Cerebellum (tissue), 4 donors: ENCODE measurements at places on chromosomes 2 and 18. TPM values are rescaled to one million over a fixed set of nuclear protein-coding genes. Genes with fewer than 3 reads are reported as not detected.

DNA sequence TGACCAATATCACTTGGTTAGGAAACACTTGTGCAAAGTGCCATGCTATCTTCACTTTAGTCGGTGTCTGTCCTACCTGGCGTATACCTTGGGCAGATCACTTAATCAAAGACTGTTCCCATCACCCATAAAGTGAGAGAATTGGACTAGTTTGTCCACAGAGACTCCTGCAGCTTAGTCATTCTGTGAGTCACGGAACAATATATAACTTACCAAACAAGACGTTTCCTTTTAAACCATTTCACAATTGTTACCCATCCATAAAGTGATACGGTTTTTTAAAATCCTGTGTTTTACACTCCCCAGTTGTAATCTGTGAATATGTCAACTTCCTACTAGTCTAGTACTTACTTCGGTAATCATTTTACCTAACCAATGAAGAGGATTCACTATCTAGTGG is 499.3 kb upstream of the SMIM21 start:
- DNase-seq: no peak

- no peak for DNase-seq
Measured at GRCh38 chr2:85922199-85922598, 33.4 kb upstream of the ST3GAL5 start.

DNA sequence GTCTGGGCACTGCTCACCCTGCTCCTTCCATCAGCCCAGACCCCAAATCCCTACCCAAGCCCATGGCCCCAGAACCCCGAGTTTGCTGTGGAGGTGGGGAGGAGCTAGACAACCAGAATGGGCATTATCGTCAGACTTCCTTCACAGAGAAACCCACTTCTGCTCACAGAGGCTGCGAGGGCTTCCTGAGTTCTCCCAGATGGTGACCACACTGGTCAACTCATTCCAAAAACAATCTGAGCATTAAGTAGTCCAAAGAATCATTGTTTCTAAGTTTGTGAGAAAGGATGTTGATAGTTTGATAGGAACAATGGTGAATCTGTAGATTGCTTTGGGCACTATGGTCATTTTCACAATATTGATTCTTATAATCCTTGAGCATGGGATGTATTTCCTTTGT is 60.2 kb downstream of the LRRC30 start:
- no peak for DNase-seq

DNA sequence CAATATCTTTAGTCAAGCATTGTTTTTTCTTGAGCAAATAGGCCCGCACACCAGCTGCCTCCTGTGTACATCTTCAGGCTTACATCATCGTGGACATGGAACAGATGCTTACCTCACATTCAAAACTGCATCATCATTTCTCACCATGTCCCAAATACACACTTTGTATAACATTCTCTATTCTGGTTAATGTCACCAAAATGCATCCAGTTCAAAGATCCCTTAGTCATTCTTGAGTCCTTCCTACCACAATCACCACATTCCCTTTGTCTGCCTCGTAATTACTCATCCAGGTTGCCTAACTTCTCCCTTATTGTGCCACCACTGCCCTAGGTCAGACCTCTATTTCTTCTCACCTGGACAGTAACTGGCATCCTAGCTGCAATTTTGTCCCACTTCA is 373.7 kb upstream of the GALNT5 start:
- DNase-seq: no peak

The PREPL gene
- total RNA-seq: 111 TPM
